ENCODE measurements at places on chromosomes 2 and 18. TPM values are rescaled to one million over a fixed set of nuclear protein-coding genes. Genes with fewer than 3 reads are reported as not detected.

GRCh38 chr2:126656431-126657147 lies 631 bp downstream of the GYPC start:
- H3K27me3 ChIP-seq = peaks cover 5% of the 10 kb centered on the region
- H3K4me3 ChIP-seq = peak overlapping the region; percentile 87
- H3K4me1 ChIP-seq = peaks cover 9% of the 10 kb centered on the region
- DNase-seq = peak; percentile 43
- peak overlapping the region; percentile 33 for H3K27ac ChIP-seq

GRCh38 chr2:189854187-189854586 lies 69.9 kb downstream of the PMS1 start:
- no peaks in the 10 kb centered on the region for H3K36me3 ChIP-seq
- no peak overlapping the region for H3K4me3 ChIP-seq
- no peaks in the 10 kb centered on the region for H3K4me1 ChIP-seq
- H3K27ac ChIP-seq = no peak overlapping the region
- no peaks in the 10 kb centered on the region for H3K27me3 ChIP-seq
- DNase-seq = no peak

- H3K4me3 ChIP-seq = no peak overlapping the region
- no peaks in the 10 kb centered on the region for H3K27me3 ChIP-seq
- no peaks in the 10 kb centered on the region for H3K4me1 ChIP-seq
- no peaks in the 10 kb centered on the region for H3K36me3 ChIP-seq
Observed at GRCh38 chr18:30271716-30272115, 770.8 kb downstream of the DSC3 start.

DNA sequence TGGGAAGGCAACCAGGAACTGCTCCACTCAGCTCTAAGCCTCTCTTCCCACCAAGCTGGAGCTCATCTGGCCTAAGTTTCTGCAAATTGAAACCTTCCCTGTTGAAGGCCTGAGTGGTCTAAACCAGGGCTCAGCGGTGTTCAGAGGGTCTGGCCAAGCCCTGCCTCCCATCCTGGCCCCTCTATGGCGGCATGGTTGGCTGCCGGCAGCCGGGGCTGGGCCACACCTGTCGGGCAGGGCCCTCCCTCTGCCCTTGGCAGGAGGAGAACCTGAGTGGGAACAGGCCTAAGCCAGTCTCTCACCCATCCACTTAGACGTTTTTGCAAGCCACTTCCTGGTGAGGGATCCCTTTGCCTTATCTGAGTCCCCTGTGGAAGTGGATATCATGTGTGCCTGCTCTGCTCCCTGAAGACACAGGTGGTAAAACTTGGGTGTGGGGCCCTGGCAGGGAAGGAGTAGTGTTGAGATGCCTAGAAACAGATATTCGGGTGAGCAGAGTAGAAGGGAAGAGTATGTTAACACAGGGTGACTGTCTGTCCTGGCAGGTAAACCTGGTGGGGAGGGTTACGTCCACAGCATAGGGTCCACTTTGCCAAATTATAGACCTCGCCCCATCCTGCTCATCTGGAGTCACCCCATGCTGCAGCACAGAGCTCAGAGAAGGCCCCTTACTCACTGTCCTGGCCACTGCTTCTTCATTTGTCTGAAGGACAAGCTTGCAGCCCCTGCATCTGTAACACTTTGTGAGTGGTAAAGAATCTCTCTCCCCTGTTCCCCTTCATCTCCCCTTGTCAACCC lies 63.0 kb upstream of the SIX2 start:
- H3K4me1 ChIP-seq = peaks cover 12% of the 10 kb centered on the region
- H3K36me3 ChIP-seq = no peaks in the 10 kb centered on the region
- DNase-seq = no peak

DNA sequence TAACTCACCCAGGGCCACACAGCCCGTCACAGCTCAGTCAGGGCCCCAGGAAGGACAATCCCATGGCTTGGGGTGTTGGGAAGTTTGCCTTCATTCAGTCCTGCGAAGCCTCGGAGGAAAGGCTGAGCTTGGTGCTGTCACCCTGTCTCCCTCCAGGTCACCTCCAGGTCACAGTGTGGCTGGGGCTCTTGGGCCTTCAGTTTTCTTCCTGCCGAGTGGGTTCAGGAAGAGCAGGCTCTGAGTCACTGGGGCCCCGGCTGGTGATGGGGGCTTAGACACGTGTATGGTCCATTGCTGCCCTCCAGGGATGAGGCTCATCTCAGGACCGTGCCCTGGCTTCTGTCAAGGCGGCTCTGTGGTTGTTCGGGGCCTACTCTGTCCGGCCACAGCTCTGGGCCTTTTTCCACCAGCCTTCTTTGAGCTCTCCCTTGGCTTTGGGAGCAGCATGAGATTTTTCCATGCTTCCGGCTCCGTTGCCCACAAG lies 118.6 kb downstream of the INHBB start:
- peaks cover 6% of the 10 kb centered on the region for H3K36me3 ChIP-seq
- H3K27ac ChIP-seq = no peak overlapping the region
- DNase-seq = peak; percentile 9

DNA sequence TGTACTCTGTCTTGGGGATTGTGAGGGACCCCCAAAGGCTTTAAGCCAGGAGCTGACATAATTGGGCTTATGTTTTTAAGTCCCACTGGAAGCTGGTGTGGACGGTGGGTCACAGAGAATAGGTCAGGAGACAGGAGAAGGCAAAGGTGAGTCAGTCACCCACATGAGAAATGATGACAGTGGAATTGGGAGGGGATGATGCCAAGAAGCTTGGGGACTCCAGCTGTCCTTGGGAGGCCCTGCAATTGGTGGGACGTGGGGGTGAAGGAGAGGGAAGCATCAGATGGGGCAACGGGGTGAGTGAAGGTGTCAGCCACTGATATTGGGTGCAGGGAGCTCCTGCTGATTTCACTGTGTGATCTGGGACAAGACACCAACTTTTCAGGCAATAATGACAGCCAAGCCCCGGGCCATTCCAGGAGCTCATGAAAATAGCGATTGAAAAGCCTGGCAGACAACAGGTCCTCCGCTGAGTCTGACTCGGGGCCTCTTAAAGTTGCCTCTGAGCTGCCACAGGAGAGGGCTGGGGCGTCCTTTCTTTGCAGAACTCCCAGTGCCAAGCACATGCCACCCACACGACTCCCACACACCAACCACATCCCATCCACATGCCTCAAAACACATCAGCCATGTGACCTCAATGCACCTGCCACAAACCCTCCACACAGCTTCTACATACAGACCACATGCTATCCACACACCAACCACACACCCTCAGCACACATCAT lies 13.4 kb downstream of the TNS1 start:
- H3K27ac ChIP-seq = no peak overlapping the region
- DNase-seq = peak; percentile 8
- no peak overlapping the region for H3K4me3 ChIP-seq
- H3K27me3 ChIP-seq = no peaks in the 10 kb centered on the region

DNA sequence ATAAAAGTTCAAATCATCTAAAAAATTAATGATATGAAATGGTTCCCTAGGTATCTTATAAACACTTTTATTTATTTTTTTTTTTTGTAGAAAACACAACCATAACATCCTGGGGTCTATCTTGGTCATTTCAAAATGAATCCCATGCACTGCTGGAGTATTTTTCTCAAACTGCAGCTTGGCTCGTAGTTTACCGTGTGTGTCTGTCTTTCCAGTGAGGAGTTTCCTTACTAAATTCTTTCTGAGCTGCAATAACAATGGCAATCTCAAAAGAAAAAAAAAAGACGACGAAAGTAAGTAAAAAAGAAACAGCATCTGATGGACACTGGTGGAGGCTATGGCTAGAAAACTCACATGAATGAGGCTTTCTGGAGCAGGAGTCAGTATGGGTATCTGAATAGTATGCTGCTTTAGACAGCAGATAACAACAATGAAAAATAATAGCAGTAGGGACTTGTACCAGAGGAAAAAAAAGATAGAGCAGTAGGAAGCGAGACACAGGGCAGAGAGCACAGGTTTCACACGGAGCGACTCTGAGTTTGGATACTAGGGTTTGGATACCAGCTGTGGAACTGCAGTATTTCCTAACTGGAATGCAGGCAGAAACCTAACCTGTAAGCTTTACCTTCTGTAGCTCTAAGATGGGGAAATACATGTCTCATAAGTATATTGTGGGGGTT lies 43.5 kb downstream of the CALCRL start:
- no peak overlapping the region for H3K27ac ChIP-seq
- H3K36me3 ChIP-seq = no peaks in the 10 kb centered on the region
- H3K4me3 ChIP-seq = no peak overlapping the region
- DNase-seq = no peak
- H3K4me1 ChIP-seq = peaks cover 10% of the 10 kb centered on the region

DNA sequence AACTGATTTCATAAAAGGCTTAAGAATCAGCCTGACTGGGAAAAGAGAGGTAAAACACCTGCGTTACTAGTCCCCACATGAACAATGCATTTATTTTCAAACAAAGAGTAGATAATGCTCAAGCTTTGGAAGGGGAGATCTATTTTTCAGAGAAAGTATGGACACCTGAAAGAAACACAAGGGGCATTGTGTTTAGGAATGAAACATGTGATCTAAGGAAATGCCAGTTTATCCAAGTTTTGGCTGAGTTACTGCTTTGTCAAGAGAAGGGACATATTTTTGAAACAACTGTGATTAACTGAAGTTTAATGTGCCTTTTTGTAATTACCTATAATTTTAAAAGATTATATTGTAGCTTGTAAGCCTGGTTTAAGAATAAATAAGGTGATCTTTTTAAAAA lies 49.3 kb upstream of the RBBP8 start:
- peaks cover 4% of the 10 kb centered on the region for H3K36me3 ChIP-seq
- peaks cover 4% of the 10 kb centered on the region for H3K4me1 ChIP-seq
- no peak overlapping the region for H3K4me3 ChIP-seq
- no peaks in the 10 kb centered on the region for H3K27me3 ChIP-seq

DNA sequence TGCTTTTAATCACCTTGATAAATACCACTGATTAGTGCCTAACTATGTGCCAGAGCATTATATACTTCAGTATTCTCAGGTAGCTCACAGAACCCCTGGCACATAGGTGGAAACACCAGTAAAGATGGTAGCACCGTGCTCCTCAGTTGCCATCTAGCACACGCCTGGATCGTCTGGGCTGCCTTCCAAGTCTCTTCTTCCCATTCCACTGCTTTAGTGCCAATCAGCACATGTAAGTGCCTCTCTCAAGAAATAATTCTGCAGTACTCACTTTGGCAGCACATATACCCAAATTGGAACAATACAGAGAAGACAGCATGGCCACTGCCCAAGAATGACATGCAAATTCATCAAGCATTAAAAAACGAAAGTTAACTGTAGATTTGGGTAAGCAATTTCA lies 13.0 kb downstream of the POLR2D start:
- H3K4me3 ChIP-seq = no peak overlapping the region
- DNase-seq = no peak
- H3K27ac ChIP-seq = no peak overlapping the region
- H3K36me3 ChIP-seq = peaks cover 6% of the 10 kb centered on the region
- no peaks in the 10 kb centered on the region for H3K4me1 ChIP-seq
- no peaks in the 10 kb centered on the region for H3K27me3 ChIP-seq

DNA sequence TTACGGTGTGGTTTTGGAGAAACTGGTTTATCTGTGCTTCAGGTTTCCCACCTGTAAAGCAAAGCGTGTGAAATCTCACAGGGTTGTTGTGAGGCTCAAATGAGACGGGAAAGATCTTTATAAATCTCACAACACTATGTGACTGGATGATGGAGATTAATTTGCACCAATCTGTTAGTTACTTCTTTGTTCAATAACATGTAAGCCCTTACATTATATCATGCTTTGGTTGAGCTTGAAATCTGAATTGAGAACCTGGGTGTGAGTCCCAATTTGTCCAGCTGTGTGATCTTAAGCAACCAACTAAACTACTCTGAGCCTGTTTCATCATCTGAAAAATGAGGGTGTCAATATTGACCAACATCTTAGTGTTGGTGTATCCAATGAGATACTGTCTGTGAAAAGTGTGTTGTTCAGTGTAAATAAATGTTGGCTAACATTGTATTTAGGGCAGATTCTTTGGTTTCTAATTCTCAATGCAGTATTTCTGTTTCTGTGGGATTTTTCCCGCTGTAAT lies 741 bp upstream of the GCKR start:
- H3K4me1 ChIP-seq = peaks cover 4% of the 10 kb centered on the region
- H3K27me3 ChIP-seq = peaks cover 19% of the 10 kb centered on the region
- no peak for DNase-seq
- H3K36me3 ChIP-seq = peaks cover 7% of the 10 kb centered on the region

- no peaks in the 10 kb centered on the region for H3K27me3 ChIP-seq
- no peak for DNase-seq
- no peak overlapping the region for H3K4me3 ChIP-seq
- H3K27ac ChIP-seq = no peak overlapping the region
- H3K4me1 ChIP-seq = no peaks in the 10 kb centered on the region
Observed at GRCh38 chr2:135948642-135949355, 36.6 kb downstream of the DARS1 start.

DNA sequence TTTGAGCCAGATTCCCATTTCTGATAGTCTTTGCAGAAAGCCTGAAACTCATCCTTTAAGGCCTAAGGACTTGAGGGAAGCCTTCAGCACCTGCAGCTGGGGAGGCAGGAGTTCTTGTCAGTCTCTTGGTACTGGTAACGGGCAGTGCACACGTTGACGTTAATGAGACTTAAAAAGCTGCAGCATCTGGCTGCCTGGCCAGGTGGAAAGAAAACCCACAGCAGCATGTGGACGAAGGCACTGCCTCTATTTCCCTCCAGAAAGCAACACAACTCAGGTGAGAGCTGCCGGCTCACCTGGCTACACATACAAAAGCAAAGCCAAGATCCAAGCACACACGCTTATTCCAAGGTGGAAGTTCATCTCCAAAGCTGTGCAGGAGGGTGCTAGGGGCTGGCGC lies 178.8 kb downstream of the ANAPC1 start:
- DNase-seq = no peak
- H3K27ac ChIP-seq = no peak overlapping the region
- H3K4me3 ChIP-seq = no peak overlapping the region
- no peaks in the 10 kb centered on the region for H3K36me3 ChIP-seq
- H3K4me1 ChIP-seq = peaks cover 9% of the 10 kb centered on the region

- H3K36me3 ChIP-seq = no peaks in the 10 kb centered on the region
- peaks cover 6% of the 10 kb centered on the region for H3K27me3 ChIP-seq
- H3K4me3 ChIP-seq = no peak overlapping the region
- H3K4me1 ChIP-seq = peaks cover 36% of the 10 kb centered on the region
Observed at GRCh38 chr2:3129867-3130266, 247.8 kb downstream of the EIPR1 start.

Gene CKAP2L
- 3.3 TPM for total RNA-seq

Gene RNF25
- 34.6 TPM for total RNA-seq

Gene HMSD
- total RNA-seq = not detected

All from glutamatergic neuron (in vitro differentiated cells).